ENCODE measurements at places on chromosomes 12 and 14.

- no peak overlapping the region for H3K4me3 ChIP-seq
- DNase-seq = no peak
- H3K27me3 ChIP-seq = peaks cover 9% of the 10 kb centered on the region
- no peak overlapping the region for H3K27ac ChIP-seq
- no peaks in the 10 kb centered on the region for H3K36me3 ChIP-seq
These were observed 114.3 kb upstream of the PCED1B start for GRCh38 chr12:46965137-46965536.

DNA sequence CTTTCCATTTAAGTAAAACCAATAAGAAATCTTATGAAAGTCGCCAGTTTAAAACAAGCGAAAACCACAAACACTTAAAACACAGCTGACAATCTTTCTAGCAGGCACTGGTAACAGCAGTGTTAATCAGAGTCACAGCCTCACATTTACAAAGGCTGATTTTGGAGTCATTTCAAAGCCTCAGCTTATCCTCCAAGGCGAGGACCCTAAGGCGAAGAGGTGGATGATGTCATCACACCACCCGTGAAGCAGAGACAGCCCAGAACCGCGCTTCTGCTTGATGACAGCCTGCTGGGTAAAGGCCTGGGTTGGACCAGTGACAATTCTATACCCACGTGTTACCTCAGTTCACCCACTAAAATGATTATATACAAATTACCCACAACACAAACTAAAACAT lies 10.1 kb downstream of the GOLGA3 start:
- no peak overlapping the region for H3K27ac ChIP-seq
- peaks cover 58% of the 10 kb centered on the region for H3K36me3 ChIP-seq
- DNase-seq = no peak
- no peak overlapping the region for H3K4me3 ChIP-seq
- no peaks in the 10 kb centered on the region for H3K27me3 ChIP-seq

DNA sequence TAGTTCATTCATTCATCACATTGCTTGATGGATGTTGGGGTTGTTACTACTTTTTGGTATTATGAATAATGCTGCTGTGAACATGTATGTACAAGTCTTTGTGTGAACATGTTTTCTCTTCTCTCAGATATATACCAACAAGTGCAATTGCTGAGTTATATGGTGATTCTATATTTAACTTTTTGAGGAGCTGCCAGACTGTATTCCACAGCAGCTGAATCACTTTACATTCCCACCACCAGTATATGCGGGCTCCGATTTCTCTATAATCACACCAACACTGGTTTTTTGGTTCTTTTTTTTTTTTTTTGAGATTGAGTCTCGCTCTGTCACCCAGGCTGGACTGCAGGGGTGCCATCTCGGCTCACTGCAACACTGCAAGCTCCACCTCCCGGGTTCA lies 22.2 kb upstream of the PLEKHG6 start:
- H3K36me3 ChIP-seq = no peaks in the 10 kb centered on the region
- no peak overlapping the region for H3K27ac ChIP-seq
- H3K27me3 ChIP-seq = peaks cover 6% of the 10 kb centered on the region
- no peaks in the 10 kb centered on the region for H3K4me1 ChIP-seq

DNA sequence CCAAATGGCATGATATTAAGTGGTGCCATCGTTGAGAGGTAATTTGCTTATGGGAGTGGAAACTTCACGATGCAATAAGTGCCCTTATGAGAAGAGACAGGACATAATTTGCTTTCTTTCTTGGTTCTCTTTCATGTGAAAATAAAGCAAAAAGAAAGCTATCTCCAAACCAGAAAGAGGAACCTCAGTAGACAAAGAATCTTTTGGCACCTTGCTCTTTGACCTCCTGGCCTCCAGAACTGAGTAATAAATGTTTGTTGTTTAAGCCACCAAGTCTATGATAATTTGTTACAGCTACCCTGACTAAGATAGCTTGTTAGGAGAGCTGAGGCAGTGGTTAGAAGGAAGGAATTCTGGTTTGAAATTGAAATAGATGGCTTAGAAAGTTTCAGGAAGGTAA lies 39.6 kb downstream of the CCER1 start:
- H3K4me1 ChIP-seq = no peaks in the 10 kb centered on the region
- no peaks in the 10 kb centered on the region for H3K36me3 ChIP-seq
- H3K4me3 ChIP-seq = no peak overlapping the region
- no peaks in the 10 kb centered on the region for H3K27me3 ChIP-seq

- no peak overlapping the region for H3K4me3 ChIP-seq
- no peak overlapping the region for H3K27ac ChIP-seq
- no peaks in the 10 kb centered on the region for H3K27me3 ChIP-seq
- H3K4me1 ChIP-seq = no peaks in the 10 kb centered on the region
These were observed 7.7 kb downstream of the OR6C68 start for GRCh38 chr12:55499810-55500252.

- no peaks in the 10 kb centered on the region for H3K36me3 ChIP-seq
- no peak overlapping the region for H3K4me3 ChIP-seq
- no peaks in the 10 kb centered on the region for H3K4me1 ChIP-seq
- no peak for DNase-seq
- peaks cover 2% of the 10 kb centered on the region for H3K27me3 ChIP-seq
These were observed 42.0 kb upstream of the A2ML1 start for GRCh38 chr12:8780389-8780788.

- H3K36me3 ChIP-seq = no peaks in the 10 kb centered on the region
- H3K27me3 ChIP-seq = peaks cover 10% of the 10 kb centered on the region
- H3K4me1 ChIP-seq = peaks cover 3% of the 10 kb centered on the region
- no peak overlapping the region for H3K27ac ChIP-seq
- peak; percentile 85 for DNase-seq
These were observed 448.5 kb downstream of the TMEM121 start for GRCh38 chr14:105974902-105975301.

GRCh38 chr14:55350461-55350860 lies 61.2 kb downstream of the ATG14 start:
- H3K27ac ChIP-seq = no peak overlapping the region
- peaks cover 46% of the 10 kb centered on the region for H3K4me1 ChIP-seq
- H3K4me3 ChIP-seq = no peak overlapping the region
- no peak for DNase-seq
- no peaks in the 10 kb centered on the region for H3K27me3 ChIP-seq
- peaks cover 28% of the 10 kb centered on the region for H3K36me3 ChIP-seq

GRCh38 chr12:64943686-64944085 lies 119.2 kb downstream of the TBC1D30 start:
- peak; percentile 25 for DNase-seq
- H3K4me3 ChIP-seq = no peak overlapping the region
- H3K27ac ChIP-seq = no peak overlapping the region
- no peaks in the 10 kb centered on the region for H3K36me3 ChIP-seq

DNA sequence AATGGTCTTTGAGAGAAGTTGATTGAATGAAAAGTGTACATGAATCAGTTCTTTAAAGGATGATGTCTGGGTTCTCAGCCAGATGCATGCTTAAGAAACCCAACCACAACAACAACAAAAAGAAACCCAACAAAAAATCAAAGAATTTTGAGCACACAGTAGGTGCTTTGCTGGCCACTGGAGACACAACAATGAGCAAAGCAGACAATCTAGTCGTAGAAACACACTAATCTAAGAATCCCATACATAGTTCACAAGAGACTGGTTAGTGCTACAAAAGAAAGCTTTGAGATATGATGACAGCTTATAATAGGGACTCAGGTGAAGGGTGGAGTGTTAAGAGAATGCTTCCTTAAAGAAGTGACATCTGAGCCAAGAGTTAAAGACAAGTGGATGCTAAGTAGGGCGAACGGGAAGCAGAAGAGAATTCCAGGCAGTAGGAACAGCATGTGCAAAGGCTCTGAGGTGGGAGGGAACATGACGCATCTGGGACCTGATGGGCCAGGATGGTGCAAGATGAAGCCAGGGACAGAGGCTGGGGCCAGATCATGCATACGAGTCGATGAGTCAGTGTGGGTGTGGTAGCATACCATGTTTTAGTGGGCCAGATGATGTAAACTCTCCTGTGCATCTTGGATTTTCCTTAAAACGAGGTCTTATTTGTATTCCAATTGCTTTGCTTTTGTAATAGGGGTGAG lies 4.6 kb upstream of the HIP1R start:
- H3K4me1 ChIP-seq = peaks cover 9% of the 10 kb centered on the region
- H3K36me3 ChIP-seq = no peaks in the 10 kb centered on the region
- no peak for DNase-seq
- peaks cover 38% of the 10 kb centered on the region for H3K27me3 ChIP-seq
- H3K27ac ChIP-seq = no peak overlapping the region

DNA sequence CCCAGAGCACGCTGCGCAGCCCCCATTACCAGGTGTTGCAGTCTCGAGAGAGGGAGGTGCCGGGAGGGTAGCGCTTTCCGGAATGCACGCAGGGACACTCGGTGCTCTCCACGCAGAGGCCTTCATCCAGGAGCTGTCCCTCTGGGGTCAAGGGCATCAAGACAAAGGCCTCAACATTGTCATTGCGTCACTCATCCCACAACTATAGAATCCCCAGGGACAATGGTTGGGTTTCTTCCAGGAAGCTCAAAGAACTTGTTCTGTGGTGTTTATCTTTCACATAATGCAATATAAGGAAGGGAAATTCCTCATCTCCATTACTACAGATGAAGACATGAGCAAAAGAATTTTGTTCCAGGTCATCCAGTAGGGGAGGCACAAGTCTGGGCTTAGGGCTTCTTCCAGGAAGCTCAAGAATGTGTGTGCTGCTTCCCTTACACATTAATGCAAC lies 52.1 kb downstream of the VWF start:
- peaks cover 40% of the 10 kb centered on the region for H3K27me3 ChIP-seq
- peaks cover 38% of the 10 kb centered on the region for H3K4me1 ChIP-seq
- H3K36me3 ChIP-seq = no peaks in the 10 kb centered on the region
- H3K4me3 ChIP-seq = no peak overlapping the region
- no peak overlapping the region for H3K27ac ChIP-seq

- DNase-seq = no peak
- no peaks in the 10 kb centered on the region for H3K27me3 ChIP-seq
- no peaks in the 10 kb centered on the region for H3K36me3 ChIP-seq
- no peaks in the 10 kb centered on the region for H3K4me1 ChIP-seq
These were observed 451.3 kb downstream of the SNAPC1 start for GRCh38 chr14:62213516-62213915.

- no peak for DNase-seq
- no peaks in the 10 kb centered on the region for H3K4me1 ChIP-seq
- no peaks in the 10 kb centered on the region for H3K36me3 ChIP-seq
- no peak overlapping the region for H3K27ac ChIP-seq
These were observed 8.1 kb downstream of the KRT18 start for GRCh38 chr12:52956987-52957386.

DNA sequence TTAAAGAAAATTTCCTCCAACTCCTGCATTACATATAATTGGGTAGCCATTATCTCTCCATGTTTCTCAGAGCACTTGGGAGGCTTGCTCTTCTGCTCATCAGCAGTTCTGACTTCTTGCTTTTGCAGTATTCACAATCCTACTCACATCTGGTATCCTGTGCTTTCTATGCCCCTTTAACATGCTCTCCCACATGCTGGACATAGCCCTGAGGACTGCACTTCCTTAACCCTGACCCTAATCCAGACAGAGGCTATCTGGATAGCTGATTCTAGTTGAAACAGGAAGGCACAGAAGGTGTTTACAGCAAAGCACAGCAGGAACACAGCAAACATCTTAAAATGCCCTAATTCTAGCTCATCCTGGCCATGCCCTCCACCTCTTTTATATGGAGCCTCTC lies 7.3 kb upstream of the CMAS start:
- DNase-seq = no peak
- H3K27me3 ChIP-seq = peaks cover 10% of the 10 kb centered on the region
- H3K4me3 ChIP-seq = no peak overlapping the region
- peaks cover 21% of the 10 kb centered on the region for H3K4me1 ChIP-seq
- H3K27ac ChIP-seq = no peak overlapping the region

DNA sequence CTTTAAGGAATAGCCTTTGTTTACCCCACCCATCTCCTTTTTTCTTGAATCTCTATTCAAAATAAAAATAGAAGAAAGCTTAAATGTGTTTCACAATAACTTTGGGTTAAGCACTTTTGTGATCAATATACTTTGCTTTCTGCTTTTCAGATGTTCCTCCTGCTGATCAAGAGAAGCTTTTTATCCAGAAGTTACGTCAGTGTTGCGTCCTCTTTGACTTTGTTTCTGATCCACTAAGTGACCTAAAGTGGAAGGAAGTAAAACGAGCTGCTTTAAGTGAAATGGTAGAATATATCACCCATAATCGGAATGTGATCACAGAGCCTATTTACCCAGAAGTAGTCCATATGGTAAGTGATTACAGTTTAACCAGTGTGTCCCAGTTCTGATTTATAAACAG lies 95.0 kb downstream of the PPP2R5C start:
- no peak overlapping the region for H3K4me3 ChIP-seq
- H3K36me3 ChIP-seq = peaks cover 52% of the 10 kb centered on the region
- no peak for DNase-seq
- peak overlapping the region; percentile 41 for H3K27ac ChIP-seq

DNA sequence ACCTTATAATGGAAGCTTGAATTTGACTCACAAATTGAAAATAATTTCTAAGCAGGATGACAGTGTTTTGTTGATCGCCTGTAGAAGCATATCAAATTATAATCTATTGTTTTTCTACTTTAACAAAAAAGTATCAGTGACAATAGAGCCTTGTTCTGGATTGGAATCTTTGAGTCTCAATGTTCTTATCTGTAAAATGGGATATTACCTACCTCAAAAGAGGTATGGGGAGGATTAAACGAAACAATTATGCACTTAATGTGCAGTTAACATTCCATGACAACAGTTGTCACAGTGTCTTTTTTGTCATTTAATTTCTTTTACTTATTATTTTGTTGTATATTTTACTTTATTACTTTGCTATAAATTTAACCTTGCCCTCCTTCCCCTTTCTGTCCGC lies 1.1 kb downstream of the RTRAF start:
- no peaks in the 10 kb centered on the region for H3K27me3 ChIP-seq
- H3K27ac ChIP-seq = peak overlapping the region; percentile 96
- DNase-seq = no peak
- peaks cover 28% of the 10 kb centered on the region for H3K36me3 ChIP-seq
- H3K4me1 ChIP-seq = peaks cover 23% of the 10 kb centered on the region

DNA sequence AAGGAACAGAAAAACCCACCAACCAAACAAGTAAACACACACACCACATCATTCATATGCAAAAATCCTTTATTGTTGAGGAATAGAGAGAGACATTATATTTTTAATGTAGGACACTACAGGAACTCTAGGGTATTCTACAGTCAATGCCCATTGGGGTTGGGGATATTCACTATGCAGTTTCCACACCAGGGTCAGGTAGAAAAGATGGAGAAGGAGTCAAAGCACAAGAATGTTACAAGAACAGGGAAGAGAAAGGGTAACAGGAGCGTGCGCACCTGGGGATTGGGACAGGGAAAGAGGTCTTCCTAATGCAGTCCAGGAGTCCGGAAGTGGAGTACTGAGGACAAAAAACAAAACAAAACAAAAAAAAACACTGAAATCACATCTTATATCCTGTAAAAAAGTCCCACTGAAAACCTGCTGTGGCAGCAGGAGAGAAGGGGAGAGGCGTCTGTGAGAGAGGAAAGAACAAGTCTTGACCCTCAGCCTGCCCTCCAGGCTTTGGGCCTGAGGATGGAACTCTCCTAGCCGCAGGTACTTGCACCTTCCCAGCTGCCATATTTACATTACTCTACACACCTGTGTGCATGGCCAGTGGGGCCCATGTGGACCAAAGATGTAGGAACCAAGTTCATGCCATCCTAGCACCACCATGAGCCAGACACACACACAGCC lies 3.7 kb upstream of the ZBTB39 start:
- no peak for DNase-seq
- H3K36me3 ChIP-seq = peaks cover 7% of the 10 kb centered on the region
- H3K27ac ChIP-seq = no peak overlapping the region
- peaks cover 42% of the 10 kb centered on the region for H3K4me1 ChIP-seq
- peaks cover 15% of the 10 kb centered on the region for H3K27me3 ChIP-seq
